Foreskin fibroblast (primary cell): ENCODE measurements at places on chromosomes 2 and 18.

- no peak for DNase-seq
Observed at GRCh38 chr2:106105151-106105922, 88.8 kb downstream of the UXS1 start.

DNA sequence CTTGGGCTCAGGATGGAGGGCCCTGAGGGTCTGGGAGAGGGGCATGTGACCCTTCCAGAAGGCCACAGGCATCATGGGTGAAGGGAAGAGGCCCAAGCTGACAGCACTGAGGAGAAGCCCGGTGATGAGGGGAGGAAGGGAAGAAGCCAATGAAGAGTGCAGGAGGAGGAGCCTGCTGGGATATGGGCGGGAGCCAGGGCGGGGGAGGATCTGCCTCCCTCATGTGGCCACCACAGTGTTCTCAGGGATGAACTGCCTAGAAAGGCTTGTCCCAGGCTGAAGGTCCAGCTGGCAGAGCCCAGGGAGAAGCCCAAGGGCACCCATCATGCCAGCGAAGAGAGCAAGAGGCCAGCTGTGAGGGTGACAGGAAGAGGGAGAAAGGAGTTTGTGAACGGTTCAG is 24.6 kb upstream of the PLB1 start:
- no peak for DNase-seq

DNA sequence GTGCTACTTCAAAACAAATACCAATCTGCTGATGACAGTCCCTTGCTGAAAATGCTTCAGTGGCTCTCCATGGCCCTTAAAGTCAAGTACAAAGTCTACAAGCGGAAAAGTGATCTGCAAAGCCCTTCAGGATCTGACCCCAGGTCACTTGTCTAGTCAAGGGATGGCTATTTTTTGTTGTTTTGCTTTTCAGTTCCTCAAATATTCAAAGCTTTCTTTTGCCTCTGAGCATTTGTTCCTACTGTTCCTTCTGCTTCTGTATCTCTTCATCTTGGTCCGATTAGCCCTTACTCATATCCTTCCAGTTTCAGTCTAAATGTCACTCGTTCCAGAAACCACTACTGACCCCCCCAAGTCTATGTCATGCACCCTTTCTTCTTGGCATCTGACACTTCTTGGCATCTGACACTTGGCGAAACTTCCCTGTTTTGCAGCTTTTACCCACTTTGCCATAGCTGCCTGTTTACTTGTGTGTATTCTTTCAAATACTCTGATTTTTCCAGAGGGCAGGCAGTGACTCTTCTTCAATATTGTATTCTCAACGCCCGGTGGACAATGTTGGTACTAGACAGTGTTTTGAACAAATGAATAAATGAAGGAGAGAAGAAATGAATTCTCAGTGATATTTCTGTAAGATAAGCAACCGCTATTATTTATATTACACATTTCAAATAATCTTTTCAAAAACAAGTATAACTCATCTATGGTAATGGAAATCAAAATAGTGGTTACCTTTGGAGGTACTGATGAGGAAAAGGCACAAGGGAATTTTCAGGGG is 175.9 kb upstream of the FN1 start:
- no peak for DNase-seq

DNA sequence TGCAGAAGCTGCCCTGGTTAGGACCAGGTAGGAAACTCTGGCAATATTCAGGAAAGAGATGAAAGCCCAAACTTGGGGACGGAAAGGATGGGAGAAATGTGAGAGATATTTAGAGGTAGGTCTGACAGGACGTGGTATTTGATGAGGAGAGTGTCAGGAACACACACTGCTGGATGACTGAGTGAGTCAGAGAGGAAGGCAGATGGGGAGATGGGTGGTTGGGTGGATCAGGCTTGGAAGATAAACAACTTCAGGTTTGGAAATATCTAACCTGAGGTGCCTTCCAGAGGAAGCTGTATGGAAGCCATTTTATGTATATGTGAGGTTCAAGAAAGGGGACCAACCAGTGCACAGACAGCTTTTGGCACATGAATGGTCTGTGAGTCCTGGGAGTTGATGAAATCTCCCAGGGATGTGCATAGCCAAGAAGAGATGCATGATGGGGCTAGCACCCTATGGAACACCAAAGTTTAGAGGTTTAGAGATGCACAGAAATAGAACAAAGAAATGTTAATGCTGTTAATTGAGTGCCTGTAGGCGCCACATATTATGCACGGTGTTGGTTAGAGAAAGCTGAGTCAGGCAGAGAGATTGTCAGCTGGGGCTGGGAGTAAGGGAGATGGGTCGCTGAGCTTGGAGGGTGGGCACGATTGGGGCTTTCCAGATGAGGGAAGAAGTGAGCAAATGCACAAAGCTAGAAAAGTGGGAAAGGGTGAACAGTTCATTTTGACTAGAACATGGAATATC is 101.0 kb downstream of the VIT start:
- DNase-seq, result peak; percentile 22

GRCh38 chr2:26394694-26395093 is 7.0 kb upstream of the DRC1 start:
- DNase-seq, result no peak

- DNase-seq, result no peak
Observed at GRCh38 chr2:68412127-68412819, 47.2 kb downstream of the PLEK start.
